ENCODE measurements at places on chromosomes 1 and 21.

DNA sequence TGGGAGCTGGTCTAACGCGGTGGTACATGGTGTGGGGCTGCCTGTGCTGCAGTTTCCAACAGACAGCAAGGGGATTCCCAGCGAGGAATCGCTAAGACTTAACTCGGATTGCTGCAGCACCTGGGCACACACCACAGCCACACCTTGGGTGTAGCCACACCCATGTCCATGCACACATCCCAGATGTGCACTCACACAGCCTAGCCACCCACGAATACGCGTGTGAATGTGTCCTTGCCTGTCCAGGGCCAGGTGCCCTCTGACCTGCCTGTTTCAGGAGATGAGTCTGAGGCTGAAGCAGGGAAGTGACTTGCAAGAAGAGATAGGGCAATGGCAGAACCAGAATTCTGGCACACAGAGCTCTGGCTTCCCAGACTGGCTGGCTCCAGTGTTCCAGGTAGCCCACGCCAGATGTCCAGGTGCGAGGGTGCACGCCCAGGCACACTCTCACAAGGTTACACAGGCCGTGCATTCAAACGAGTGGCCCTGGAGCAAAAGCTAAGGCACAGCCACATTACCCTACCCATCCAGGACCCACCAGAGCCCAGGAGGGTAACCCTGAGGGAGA, 272.7 kb downstream of the TRABD2B start:
- DNase-seq = no peak

- peak; percentile 74 for DNase-seq
Measured at GRCh38 chr1:100038660-100039287, 69.0 kb downstream of the SLC35A3 start.

DNA sequence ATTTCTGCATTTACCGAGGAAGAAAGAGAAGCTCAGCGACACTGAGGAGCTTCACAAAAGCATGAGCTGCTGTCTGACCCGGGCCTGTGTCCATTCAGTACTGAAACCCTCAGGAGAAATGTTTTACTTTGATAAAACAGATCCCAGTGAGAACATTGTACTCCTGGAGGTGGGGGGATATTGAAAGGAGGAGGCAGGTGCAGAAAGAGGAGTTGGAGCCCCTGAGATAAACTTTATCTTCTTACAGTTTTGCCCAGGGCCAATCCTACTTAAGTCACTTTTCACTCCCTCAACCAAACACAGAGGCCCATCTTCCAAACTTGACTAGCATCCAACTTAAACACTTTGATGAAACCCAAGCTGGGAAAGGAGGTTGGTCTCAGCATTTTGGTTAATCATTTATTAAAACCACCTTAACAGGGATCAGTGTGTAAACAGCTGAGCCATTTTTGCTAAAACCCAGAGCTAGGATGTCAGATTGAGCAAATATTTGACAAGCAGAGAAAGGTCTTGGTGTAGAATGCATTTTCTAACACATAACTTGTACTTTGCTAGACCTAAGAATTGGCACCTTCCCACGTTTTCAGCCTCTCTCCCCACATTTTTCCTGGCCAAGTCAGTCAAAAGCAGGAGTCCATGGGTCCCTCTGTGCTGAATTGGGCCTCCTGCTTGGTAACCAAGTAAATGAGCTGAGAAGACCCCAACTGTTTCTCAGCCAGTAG, 32.5 kb upstream of the SARS1 start:
- DNase-seq = no peak

DNA sequence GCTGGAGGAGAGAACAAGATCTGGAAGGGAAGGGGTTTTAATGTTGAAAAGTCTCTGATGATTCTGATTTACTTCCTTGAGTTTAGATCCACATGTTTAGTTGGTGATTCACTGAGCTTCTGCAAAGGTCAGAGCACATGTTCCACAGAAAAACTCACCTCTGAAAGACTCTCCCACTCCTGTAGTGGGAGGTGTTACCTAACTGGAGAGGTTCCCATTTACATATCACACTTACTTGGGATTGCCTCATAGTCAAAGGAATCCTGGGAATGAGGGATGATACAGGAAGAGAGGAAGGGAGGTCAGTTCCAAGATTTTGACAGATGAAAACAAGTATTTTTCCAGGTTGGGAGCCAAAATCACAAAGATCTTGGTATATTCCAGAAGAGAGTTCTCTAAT, 2.7 kb upstream of the NTNG1 start:
- DNase-seq = no peak

Data from activated T-cell treated with anti-CD3 and anti-CD28 coated beads for 48 hours (primary cell).